ENCODE measurements at places on chromosomes 6 and 20. TPM values are rescaled to one million over a fixed set of nuclear protein-coding genes. Genes with fewer than 3 reads are reported as not detected.

ETV7 gene
- total RNA-seq: 0.79 TPM

CNR1 gene
- 5.6 TPM for total RNA-seq

MAS1 gene
- total RNA-seq: 0.05 TPM

PBX2 gene
- 44.1 TPM for total RNA-seq

TUBB1 gene
- 0.58 TPM for total RNA-seq

SPATA25 gene
- total RNA-seq: 1.7 TPM

DACT2 gene
- 4.0 TPM for total RNA-seq

TAGAP gene
- 2.5 TPM for total RNA-seq

SRSF6 gene
- 87.2 TPM for total RNA-seq

ZNF341 gene
- total RNA-seq: 1.4 TPM

IPCEF1 gene
- total RNA-seq: 3.0 TPM

OOEP gene
- not detected for total RNA-seq

CDH22 gene
- 0.21 TPM for total RNA-seq

THBS2 gene
- 140 TPM for total RNA-seq

KHDRBS2 gene
- 5.2 TPM for total RNA-seq

DNAAF9 gene
- 28.1 TPM for total RNA-seq

ARMC2 gene
- total RNA-seq: 7.2 TPM

AKAP12 gene
- total RNA-seq: 226 TPM

LBP gene
- total RNA-seq: not detected

SLC22A16 gene
- 0.63 TPM for total RNA-seq

CTCFL gene
- total RNA-seq: not detected

RBM12 gene
- total RNA-seq: 64.8 TPM

IRAK1BP1 gene
- total RNA-seq: 25.4 TPM

C6orf58 gene
- not detected for total RNA-seq

DPPA5 gene
- total RNA-seq: not detected

CST1 gene
- total RNA-seq: not detected

PTCRA gene
- not detected for total RNA-seq

SPDEF gene
- 0.16 TPM for total RNA-seq

SIM1 gene
- 0.21 TPM for total RNA-seq

MGME1 gene
- total RNA-seq: 15.0 TPM

SOX18 gene
- total RNA-seq: 4.5 TPM

LAMA4 gene
- total RNA-seq: 426 TPM

SOBP gene
- total RNA-seq: 27.7 TPM

TREM2 gene
- 0.95 TPM for total RNA-seq

CFAP206 gene
- 1.3 TPM for total RNA-seq

TRIM39 gene
- total RNA-seq: 5.8 TPM

PNPLA1 gene
- total RNA-seq: not detected

ADGRF5 gene
- total RNA-seq: 41.3 TPM

SLC25A27 gene
- total RNA-seq: 41.5 TPM

PDYN gene
- not detected for total RNA-seq

UBE2C gene
- total RNA-seq: 15.6 TPM
